ENCODE measurements at places on chromosomes 2 and 18. TPM values are rescaled to one million over a fixed set of nuclear protein-coding genes. Genes with fewer than 3 reads are reported as not detected.

Gene REG3A
- total RNA-seq: not detected

Gene CXCR2
- not detected for total RNA-seq

Gene SLC11A1
- 0.09 TPM for total RNA-seq

Gene AQP12B
- total RNA-seq: not detected

Gene GPR35
- 1.7 TPM for total RNA-seq

Gene GPN1
- total RNA-seq: 46.1 TPM

Gene CDH20
- 0.63 TPM for total RNA-seq

Gene MPPE1
- total RNA-seq: 22.8 TPM

Gene RAD51AP2
- 0.16 TPM for total RNA-seq

Gene FBXO48
- 1.6 TPM for total RNA-seq

Gene PPP4R3B
- 50.4 TPM for total RNA-seq

Gene PSMA8
- total RNA-seq: not detected

Gene SKOR2
- 1.4 TPM for total RNA-seq

Gene CYRIA
- total RNA-seq: 10.2 TPM

Gene PRLH
- total RNA-seq: not detected

Gene ASB18
- not detected for total RNA-seq

Gene CD207
- not detected for total RNA-seq

Gene CCDC141
- not detected for total RNA-seq

Gene MSH6
- 213 TPM for total RNA-seq

Gene FAP
- not detected for total RNA-seq

Gene C2orf74
- 9.0 TPM for total RNA-seq

Gene MRPS9
- total RNA-seq: 45.2 TPM

Gene ZAP70
- total RNA-seq: 2.4 TPM

Gene FAM117B
- 22.8 TPM for total RNA-seq

Gene IL1R2
- not detected for total RNA-seq

Gene NYAP2
- 0.36 TPM for total RNA-seq

Gene FER1L5
- total RNA-seq: 0.89 TPM

Gene HPCAL1
- 16.2 TPM for total RNA-seq

Gene SRD5A2
- not detected for total RNA-seq

Gene OSBPL1A
- 47.6 TPM for total RNA-seq

Gene IGFBP5
- 140 TPM for total RNA-seq

Gene ALPG
- not detected for total RNA-seq

Gene RAX
- not detected for total RNA-seq

Gene SFT2D3
- 18.8 TPM for total RNA-seq

Gene CCDC85A
- total RNA-seq: 0.16 TPM

Gene CHRND
- 5.8 TPM for total RNA-seq

Gene CMPK2
- total RNA-seq: 2.2 TPM

Gene DOK6
- 4.0 TPM for total RNA-seq

Gene YPEL5
- 25.7 TPM for total RNA-seq

Gene ANKRD30B
- not detected for total RNA-seq

Gene TFCP2L1
- total RNA-seq: not detected

Gene CCDC74B
- 13.9 TPM for total RNA-seq

Gene LAMA1
- total RNA-seq: 96.1 TPM

Gene CYS1
- total RNA-seq: not detected

Gene CD8B2
- not detected for total RNA-seq

Gene ICA1L
- total RNA-seq: 15.1 TPM

Gene PLEKHH2
- 2.1 TPM for total RNA-seq

Gene KCNIP3
- 2.9 TPM for total RNA-seq

Gene C2orf15
- 0.23 TPM for total RNA-seq

Gene FIGN
- total RNA-seq: 58.1 TPM
